ENCODE measurements at places on chromosomes 5 and 9. TPM values are rescaled to one million over a fixed set of nuclear protein-coding genes. Genes with fewer than 3 reads are reported as not detected.

DNA sequence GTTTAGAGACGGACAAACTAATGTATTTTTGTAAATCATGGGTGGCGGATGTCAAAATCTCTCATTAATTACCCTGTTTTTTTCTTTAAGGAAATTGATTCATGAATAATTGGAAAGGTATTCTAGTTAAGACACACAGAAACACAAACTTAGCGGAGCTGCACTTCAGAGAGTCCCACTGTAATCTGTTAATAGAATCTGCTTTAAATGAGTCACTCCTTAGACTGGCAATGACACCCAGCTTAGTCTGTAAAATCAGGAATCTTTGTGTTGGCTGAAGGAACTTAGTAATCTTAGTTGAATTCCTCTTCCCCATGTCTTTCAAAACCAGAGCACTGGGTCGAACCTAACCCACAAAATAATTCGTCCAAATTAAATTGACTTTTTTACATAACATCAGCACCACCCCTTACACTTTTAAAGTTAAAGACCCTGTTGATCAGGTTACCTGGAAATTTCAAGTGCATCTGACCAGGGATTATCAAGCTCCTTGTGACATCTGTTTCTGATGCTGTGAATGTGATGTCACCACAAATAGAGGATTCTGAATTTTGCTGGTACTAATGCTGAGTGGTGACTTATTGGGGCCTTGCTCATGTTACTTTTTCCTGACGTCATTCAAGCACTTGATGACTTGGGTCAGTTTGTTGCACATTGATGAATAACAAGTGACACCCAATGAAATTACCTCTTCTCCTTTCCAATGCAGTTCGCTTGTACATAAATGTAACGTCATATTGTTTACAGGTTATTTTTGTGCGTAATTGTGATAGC lies 313.6 kb downstream of the KCTD16 start:
- H3K4me3 ChIP-seq: no peak overlapping the region
- H3K4me1 ChIP-seq: peaks cover 21% of the 10 kb centered on the region
- no peak for DNase-seq
- no peaks in the 10 kb centered on the region for H3K27me3 ChIP-seq
- H3K27ac ChIP-seq: peak overlapping the region; percentile 66
- no peaks in the 10 kb centered on the region for H3K36me3 ChIP-seq

DNA sequence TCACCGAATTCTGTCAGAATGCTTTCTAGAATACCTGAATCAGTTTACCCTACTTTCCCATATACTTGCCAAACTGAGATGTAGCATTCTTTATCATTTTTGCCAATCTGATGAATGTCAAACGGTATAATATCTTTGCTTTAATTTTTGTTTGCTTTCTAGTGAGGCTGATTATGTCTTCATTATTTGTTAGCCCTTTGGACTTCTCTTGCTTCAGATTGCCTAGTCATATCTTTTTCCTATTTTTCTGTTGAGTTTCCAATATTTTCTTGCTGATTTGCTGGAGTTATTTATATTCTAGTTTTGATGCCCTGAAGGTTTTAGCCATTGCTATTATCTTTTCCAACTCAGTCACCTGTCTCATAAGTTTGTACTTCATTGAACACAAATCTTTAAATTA lies 40.3 kb upstream of the GPBP1 start:
- H3K27ac ChIP-seq: no peak overlapping the region
- H3K27me3 ChIP-seq: peaks cover 4% of the 10 kb centered on the region
- no peaks in the 10 kb centered on the region for H3K36me3 ChIP-seq

DNA sequence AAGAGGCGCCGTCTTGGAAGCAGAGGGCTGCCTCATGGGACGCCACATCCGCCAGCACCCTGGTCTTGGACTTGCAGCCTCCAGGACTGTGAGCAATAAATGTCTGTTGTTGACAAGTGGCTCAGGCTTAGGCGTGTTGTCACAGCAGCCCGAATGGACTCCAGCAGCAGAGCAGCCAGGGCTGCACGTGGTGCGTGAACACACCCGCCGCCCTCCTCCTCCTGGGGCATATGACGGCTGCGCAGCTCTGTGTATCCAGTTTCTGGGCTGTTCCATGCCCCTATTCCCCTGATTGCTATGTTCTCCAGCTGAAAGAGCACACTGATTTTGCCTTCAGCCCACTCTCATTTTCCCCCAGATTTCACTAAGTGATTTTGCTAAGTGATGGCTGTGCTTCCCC lies 36.0 kb upstream of the CLPTM1L start:
- no peak overlapping the region for H3K4me3 ChIP-seq
- no peaks in the 10 kb centered on the region for H3K4me1 ChIP-seq
- DNase-seq: peak; percentile 82
- peaks cover 20% of the 10 kb centered on the region for H3K27me3 ChIP-seq

DNA sequence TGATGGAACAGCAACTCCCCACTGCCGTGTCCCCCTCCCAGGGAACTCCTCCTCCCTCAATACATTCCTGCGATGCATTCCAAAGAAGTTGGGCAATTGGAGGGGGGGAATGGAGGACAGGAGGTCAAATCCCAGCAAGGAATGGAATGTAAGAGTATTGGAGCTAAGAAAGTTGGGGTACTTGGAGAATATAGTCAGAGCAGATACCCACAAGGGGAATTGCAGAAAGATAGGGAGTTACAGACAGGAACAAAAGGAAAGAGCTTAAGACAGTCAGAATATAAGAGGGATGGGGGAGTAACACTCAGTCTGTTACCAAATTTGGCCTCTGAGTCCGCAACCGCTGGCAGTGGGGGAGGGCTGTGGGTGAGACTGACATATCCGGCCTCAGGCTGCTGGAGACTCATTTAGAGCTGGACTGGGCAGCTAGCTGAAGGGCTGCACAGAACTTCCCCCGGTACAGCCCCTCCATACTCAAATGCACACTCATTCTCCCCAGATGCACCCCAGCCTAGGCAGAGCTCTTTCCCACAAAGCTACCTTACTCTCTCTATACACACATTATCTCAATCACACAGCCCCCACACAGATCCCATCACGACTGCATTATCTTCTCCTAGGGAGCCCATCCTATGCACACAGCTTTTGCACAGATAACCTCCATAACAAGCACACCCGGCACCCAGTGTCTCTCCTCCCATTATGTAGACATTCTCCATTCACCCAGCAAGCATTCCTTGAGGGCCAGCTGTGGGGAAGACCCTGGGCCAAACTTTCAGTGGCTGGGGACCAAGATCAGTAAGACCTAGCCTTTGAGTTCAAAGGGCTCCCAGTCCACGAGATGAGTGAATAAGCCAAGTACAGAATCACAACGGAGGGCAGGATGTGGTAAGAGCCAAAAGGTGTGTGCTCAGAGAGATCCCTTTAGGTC lies 3.7 kb downstream of the TLN1 start:
- peak; percentile 95 for DNase-seq
- H3K4me1 ChIP-seq: peaks cover 57% of the 10 kb centered on the region
- H3K27ac ChIP-seq: peak overlapping the region; percentile 87
- peaks cover 30% of the 10 kb centered on the region for H3K36me3 ChIP-seq
- peak overlapping the region; percentile 90 for H3K4me3 ChIP-seq

- peaks cover 51% of the 10 kb centered on the region for H3K4me1 ChIP-seq
- no peaks in the 10 kb centered on the region for H3K27me3 ChIP-seq
- H3K36me3 ChIP-seq: no peaks in the 10 kb centered on the region
- DNase-seq: no peak
- no peak overlapping the region for H3K4me3 ChIP-seq
These were observed 120.4 kb downstream of the EBF1 start for GRCh38 chr5:158979290-158979689.

- DNase-seq: no peak
- H3K4me1 ChIP-seq: no peaks in the 10 kb centered on the region
- H3K27me3 ChIP-seq: no peaks in the 10 kb centered on the region
- H3K36me3 ChIP-seq: no peaks in the 10 kb centered on the region
- H3K27ac ChIP-seq: no peak overlapping the region
These were observed 62.4 kb upstream of the ZNF608 start for GRCh38 chr5:124808842-124809268.

DNA sequence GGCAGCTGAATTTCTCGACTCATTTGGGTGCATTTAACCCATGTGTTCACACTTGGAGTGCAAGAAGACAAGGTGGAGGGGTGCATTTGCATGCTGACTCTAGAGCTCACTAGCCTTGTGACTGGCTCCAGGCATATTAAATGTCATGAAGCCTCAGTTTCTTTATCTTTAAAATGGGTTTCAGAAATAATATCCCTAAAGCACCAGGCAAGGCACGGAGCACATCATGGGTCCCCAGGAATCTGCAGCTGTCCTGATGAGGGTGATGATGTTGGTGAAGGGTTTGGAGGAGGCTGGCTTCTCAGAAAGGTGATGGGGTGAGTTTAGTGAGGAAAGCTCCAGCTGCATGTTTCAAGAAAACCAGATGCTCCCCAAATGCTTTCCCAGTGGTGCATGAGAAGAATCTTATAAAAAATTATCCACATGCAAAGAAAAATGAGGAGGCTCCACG lies 14.8 kb downstream of the STC2 start:
- peaks cover 23% of the 10 kb centered on the region for H3K36me3 ChIP-seq
- H3K4me3 ChIP-seq: no peak overlapping the region
- peaks cover 30% of the 10 kb centered on the region for H3K4me1 ChIP-seq
- peak; percentile 25 for DNase-seq

DNA sequence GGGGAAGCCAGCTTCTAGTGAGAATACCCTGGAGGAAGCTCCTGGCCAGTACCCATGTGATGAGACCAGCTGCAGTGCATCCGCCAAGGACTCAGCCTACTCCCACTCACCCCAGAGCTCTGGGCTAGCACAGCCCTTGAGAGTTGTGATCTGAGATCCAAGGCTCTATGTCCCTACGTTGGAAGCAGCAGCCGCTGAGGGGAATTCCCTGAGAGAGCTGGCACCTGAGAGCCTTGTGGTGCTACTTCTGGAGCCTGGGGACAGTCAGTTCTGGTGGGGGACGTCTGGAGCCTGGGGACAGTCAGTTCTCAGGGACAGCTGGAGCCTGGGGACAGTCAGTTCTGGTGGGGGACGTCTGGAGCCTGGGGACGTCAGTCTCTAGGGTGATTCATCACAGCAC lies 39.2 kb downstream of the PDZD2 start:
- no peaks in the 10 kb centered on the region for H3K4me1 ChIP-seq
- H3K4me3 ChIP-seq: no peak overlapping the region
- DNase-seq: no peak

DNA sequence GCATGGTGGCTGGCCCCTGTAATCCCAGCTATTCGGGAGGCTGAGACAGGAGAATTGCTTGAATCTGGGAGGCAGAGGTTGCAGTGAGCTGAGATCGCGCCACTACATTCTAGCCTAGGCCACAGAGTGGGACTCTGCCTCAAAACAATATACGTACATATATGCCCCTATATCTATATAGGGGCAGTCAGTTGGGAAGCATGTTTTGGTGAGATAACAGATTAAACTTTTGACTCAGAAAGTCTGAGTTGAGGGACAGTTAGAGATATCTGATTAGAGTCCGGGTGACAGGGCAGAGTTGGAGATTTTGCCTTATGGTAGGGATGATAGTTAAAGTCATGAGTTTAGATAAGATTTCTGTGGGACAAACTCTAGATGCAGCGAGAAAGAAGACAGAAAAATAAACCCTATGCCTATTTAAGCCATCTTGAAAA lies 71.8 kb upstream of the ALDH1A1 start:
- H3K4me3 ChIP-seq: no peak overlapping the region
- no peaks in the 10 kb centered on the region for H3K27me3 ChIP-seq
- no peak for DNase-seq
- H3K36me3 ChIP-seq: no peaks in the 10 kb centered on the region
- no peak overlapping the region for H3K27ac ChIP-seq

DNA sequence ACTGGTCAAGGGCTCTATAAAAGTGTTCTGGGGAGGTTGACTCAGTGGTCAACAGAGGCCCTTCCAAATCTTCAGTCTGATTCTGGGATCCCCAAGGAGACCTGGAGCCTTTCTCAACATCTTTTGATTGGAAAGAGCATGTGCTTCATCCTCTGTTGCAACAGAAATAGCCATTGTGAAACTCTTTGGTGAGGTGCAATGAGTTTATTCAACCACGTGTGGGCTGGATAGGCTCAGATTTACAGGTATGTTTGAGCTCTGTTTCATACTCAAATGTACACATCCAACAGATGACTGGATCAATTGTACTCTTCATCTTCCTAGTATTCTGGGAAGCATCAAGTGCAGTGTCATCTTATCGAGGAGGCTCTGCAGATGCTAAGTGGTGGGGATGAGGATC lies 60.5 kb downstream of the CTSL start:
- peaks cover 3% of the 10 kb centered on the region for H3K4me1 ChIP-seq
- DNase-seq: no peak
- H3K27me3 ChIP-seq: no peaks in the 10 kb centered on the region
- H3K27ac ChIP-seq: no peak overlapping the region
- H3K4me3 ChIP-seq: no peak overlapping the region

DNA sequence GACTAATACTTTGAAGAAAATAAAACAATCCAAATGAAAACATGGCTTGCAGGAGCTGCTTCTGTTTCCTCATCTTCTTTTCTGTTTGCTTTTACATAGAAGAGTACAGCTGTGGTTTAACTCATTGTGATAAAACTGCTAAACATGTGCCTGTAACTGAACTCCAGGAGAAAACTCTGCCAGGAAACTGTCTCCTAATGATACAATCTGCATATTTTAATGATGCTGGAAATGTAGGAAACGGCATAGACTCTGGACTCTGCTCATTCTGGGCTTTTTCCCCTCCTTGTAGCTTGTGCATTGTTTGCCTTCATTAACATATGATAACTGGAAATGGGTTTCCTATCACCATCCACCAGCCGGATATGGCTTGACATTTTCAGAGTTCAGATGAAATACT lies 813.3 kb upstream of the WWC1 start:
- no peak overlapping the region for H3K27ac ChIP-seq
- no peak for DNase-seq
- H3K36me3 ChIP-seq: no peaks in the 10 kb centered on the region
- no peaks in the 10 kb centered on the region for H3K4me1 ChIP-seq
- H3K4me3 ChIP-seq: no peak overlapping the region

DNA sequence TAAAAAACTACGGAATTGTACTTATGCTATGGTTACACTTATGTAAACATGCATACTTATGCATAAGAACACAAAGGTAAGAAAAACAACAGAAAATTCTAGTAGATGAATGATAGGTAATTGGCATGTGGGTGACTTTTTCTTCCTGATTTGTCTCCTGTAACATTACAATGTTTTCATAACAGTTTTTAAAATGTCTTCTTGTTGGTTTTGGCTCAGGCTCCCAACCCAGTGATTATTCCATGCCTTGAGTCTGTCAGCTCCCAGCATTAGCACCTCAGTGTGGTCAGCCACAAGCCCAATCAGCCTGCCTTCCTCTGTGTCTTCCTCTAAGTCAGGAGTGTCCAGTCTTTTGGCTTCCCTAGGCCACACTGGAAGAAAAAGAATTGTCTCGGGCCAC lies 7.9 kb upstream of the FOXE1 start:
- H3K27me3 ChIP-seq: peaks cover 71% of the 10 kb centered on the region
- no peaks in the 10 kb centered on the region for H3K4me1 ChIP-seq
- H3K27ac ChIP-seq: no peak overlapping the region
- H3K36me3 ChIP-seq: no peaks in the 10 kb centered on the region
- no peak overlapping the region for H3K4me3 ChIP-seq
- peak; percentile 83 for DNase-seq

Gene C8G
- not detected for total RNA-seq

Gene ENTPD2
- not detected for total RNA-seq

Gene PCDHGB5
- 24.2 TPM for total RNA-seq

Measured in osteoblast (primary cell).